ENCODE measurements at places on chromosomes 13 and 19.

DNA sequence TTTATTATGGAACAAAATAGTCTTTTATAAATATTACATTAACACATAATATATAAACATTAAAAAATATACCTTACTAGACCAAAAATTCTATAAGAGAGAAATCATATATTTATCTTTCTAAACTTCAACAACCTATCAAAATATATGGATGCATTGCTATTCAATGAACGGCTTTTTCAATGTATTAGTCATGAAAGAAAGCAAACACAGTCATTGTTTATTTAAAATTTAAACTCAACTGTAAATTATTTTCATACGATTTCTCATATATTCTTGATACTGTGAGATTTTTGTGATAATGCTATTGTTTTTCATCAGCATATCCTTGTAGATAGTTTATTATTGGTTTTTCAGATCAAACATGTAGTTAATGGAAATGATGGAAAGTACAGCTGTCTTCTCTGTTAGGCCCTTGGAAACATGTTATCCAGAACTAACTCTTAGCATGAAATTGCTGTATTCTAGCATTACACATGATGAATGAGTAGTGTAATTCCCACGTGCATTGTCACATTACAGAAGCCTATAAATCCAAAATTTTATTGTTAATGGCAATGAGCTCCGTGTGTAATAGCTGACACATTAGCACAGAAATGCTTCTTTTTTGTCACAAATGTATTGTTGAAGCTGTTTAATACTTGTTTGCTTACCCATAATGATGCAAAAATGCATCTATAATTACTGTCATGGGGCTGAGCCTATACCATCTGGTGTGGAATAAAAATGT lies 1639.9 kb downstream of the SLITRK5 start:
- no peak for DNase-seq

DNA sequence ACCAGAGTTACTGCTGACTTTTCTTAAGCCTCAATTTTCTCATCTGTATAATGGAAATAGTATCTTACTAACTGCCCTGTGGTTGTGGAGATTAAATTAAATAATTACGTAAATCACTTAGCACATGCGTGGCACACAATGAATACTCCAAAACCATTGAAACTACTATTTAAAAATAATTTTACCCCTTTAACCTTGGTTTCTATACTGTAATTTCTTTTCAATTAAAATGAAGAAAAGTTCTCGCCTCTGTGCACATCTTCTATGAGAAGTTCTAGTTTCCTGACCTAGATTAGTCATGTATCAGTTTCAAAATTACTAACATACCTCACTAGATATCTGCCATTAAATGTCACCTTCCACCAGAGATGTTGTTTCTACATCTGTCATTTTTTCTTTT lies 5.7 kb downstream of the SLITRK1 start:
- no peak for DNase-seq

GRCh38 chr19:32101206-32101605 lies 244.2 kb upstream of the ZNF507 start:
- DNase-seq = no peak

GRCh38 chr19:47343194-47343802 lies 5.8 kb upstream of the DHX34 start:
- DNase-seq = no peak

DNA sequence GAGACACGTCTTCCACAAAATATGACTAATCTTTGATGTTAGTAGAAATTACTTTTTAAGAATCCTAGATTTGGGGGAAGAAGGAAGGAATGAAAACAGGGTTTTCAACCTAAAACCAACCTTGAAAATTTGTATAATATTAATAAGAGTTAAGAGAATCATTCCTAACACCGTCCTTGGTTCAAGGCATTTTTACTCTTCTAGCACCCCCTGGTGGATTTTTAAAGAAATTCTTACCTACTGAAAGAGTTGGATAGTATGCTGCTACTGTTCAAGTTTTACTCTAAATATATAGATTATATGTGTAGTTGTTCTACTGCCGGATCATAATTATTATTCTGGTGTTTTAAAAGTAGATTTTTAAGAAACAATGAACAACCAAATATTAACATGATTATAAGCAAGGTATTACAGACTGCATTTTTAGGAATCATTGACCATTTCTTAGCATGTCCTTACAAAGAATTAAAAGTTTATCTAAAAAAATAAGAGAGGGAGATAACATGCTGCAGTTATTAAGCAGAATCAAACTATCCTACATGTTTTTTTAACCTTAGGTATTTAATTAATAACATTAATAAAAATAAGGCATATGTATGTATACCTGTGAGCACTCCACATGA lies 7.4 kb upstream of the SLITRK6 start:
- peak; percentile 6 for DNase-seq

- DNase-seq = no peak
Observed at GRCh38 chr19:15995536-15995935, 46.7 kb downstream of the OR10H4 start.

DNA sequence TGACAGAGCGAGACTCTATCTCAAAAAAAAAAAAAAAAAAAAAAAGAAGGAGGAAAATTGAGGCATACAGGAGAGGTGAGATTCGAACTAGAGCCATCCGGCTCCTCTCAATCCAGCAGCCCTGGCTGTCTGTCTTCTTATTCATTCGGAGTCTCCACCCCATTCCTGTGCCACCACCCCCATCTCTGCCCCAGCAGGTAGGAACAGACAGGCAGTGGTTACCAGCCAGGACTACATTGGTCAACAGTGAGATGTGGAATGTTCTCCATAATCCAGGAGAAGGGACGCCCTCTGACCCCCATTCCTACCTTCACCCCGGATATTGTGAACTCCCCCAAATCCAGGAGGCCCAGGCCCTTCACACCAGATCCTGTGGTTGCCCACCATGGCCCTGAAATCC lies 6.6 kb upstream of the S1PR2 start:
- DNase-seq = no peak

- no peak for DNase-seq
Observed at GRCh38 chr19:35862528-35862927, 5.8 kb downstream of the KIRREL2 start.

DNA sequence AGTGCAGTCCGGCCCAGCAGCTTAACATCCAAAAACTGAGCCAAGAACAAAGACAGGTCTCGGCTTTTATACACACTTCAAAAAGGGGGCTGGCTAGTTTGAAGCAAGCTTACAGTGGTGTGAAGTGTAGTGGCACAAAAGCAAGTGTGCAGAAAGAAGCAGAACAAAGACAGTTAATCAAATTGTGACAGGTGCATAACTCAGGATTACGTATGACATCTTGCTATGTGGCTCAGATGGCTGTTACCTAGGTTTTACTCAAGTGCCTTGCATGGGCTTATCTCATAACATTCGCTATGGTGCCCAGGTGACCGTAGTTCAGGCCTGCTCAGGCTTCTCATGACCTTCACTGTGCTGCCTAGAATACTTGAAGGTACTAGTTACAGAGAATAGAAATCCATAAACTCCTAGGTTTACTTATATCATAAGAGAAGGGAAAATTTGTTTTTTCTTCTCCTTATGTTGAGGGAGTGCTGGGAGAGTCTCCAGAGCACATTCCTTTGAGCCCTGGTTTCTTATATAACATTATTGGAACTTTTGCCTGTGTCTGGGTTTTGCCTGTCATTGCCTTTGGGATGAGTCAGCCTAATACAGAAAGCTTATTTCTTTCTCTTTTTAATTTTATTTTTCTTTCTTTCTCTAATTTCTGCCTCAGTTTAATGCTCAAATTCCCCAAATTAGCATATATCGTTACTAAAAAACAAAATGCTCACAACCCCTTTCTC lies 1629.1 kb upstream of the PCDH20 start:
- no peak for DNase-seq

DNA sequence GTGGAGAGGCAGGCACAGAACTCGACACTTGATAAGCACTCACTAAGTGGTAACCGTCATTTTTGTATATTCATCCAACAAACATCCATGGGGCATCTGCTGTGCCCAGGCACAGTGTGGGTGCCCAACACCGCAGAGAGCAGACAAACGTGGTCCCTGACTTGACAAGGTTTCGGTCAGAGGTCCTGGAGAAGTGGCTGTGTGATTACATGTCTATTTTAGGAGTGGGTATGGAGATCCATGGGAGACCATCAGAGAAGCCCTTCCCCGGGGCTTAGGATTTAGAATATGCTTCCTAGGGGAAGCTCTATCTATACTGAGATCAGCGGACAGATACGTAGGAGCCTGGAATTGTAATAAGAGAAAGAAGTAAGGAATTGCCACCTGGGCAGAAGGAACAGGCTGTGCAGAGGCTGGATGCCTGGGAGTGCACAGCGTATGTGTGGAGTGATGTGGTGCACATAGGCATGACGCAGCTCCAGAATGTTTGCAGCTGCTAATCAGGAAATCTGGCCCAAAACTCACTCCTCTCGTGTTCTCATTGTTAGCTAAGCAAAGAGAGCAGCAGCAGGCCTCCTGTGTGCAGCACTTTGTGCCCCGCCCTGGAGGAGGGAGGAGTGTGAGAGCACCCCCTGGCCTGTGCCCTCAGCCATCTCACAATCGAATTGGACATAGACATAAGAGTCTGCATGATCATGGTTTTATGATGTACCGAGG lies 23.0 kb upstream of the IRS2 start:
- no peak for DNase-seq

DNA sequence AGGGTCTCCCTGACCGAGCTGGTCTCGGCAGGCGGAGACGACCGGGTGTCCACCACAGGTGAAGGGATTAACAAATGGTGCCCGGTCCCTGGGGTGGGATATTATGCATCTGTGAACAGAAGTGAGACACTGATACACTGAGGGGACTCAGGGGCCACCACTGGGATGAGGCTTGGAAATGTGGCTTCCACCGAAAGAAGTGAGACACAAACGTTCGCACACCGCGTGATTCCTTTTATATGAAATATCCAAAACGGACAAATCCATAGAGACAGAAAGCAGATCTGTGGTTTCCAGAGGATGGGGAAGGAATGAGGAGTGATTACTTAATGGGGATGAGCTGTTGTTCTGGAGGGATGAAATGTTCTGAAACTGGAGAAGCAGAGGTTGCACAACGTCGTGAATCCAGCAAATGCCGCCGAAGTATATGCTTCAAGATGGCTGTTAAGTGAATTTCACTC lies 47.5 kb downstream of the C13orf46 start:
- peak; percentile 88 for DNase-seq

DNA sequence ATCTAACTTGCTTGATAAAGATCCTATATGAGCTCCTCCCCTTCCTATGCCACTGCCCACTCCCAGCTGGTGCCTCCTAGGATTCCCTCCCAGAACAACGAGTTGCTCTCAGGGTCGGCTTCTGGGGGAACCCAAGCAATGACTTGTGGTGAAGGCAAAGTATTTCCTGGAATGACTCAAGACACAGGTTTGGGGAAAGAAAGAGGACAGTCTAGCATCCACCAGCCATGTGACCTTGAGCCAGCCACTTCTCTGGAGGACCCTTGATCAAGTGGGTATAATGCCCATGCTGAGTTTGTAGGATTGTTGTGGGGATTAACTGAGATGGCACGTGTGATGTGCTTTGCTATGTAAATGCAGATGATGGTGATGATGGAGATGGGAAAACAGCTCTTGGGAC lies 33.0 kb downstream of the MBD3L2B start:
- DNase-seq = no peak

DNA sequence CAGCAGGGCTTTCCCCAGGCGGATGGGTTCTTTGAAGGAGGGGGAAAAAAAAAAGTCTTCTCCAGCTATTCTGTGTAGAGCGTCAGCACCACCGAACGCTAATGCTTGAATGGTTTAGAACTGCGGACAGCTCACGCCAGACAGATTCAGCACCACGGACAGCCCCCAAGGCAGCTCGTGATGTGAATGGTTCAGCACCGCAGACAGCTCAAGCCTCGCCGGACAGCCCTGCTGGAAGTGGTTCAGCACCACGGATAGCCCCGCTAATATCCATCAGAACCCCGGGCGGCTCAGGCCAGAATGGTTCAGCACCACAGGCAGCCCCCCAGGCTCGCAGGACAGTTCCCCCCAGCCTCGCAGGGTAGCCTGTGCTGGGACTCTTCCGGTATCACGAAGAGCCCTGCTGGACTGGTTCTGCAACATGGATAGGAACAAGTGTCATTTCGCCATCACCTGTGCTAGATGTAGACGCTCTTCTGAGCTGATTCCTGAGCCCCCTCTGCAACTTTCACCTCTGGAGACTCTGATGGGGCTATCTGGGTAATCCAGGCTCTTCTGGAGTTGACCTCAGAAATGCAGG lies 4.9 kb upstream of the SMIM17 start:
- peak; percentile 4 for DNase-seq

DNA sequence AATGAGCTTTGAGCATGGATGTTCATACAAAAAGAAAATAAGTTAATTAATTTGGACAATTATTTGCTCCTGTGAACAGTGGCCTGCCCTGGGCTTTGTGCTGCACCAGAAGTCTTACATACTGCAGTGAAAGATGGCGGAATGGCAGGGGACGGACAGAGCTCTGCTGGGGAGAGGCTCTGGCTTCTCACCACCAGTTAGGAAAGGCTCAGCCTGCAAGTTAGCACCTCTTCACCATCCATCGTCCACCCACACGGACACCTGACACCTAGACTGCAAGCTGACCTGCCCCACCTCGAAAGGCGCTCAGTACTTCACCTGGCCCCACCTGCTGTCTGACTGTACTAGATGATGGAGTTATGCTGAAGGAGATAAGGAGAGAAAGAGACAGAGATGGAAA lies 203.9 kb upstream of the IRS2 start:
- DNase-seq = no peak

GRCh38 chr13:39835253-39835652 lies 179.8 kb downstream of the COG6 start:
- DNase-seq = no peak

DNA sequence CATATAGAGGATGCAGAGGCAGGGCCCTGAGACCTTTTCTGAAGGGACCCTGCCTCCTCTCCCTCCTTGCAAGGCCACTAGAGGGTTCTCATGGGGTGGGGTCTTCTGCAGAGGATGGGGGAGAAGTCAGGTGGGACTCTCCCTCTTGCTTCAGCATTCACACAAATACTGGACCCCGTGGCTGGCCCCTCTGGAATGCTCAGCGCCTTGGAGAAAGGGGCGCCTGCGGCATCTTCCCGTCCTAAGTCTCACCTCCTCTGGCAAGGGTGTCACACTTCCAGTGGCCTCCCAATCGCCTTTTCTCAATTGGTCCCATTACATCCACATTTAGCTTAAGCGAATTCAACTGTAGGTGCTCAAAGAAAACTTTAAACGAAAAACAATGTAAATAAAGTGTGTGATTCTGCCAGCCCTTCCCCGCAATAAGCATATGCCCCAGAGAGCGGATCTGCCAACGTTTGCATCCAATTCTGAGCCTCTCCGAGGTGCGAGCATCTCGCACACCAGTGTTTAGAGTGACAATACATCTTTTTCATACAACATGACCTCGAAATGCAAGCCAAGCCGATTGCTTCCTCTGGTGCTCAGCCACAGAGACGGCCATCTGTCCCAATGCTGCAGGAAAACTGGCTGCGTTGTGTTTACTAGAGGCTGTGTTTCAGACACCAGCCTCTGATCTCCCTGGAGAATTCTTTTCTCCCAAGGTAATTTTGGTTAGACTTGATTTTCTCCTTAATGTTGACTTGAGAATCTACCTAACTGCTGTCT lies 69.1 kb upstream of the WASF3 start:
- DNase-seq = no peak

DNA sequence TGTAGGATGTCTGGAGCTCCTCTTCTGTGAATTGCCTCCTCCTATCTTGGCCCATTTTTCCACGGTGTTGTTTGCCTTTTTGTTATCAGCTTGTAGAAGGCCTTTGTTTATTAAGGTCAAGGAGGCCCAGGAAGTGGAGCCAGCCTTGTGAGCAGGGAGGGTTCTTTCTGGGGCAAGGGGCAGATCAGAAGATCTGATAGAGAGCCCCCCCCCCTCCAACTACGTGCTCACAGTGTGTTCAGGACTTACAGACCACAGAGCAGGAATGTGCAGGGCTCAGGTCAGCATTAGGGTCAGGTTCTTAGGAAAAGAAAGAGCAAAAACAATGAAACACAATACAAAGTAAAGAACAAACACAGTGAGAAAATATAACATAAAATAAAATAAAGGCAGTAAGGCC lies 59.4 kb downstream of the CCNE1 start:
- no peak for DNase-seq
